ENCODE measurements at places on chromosomes 7 and 10.

DNA sequence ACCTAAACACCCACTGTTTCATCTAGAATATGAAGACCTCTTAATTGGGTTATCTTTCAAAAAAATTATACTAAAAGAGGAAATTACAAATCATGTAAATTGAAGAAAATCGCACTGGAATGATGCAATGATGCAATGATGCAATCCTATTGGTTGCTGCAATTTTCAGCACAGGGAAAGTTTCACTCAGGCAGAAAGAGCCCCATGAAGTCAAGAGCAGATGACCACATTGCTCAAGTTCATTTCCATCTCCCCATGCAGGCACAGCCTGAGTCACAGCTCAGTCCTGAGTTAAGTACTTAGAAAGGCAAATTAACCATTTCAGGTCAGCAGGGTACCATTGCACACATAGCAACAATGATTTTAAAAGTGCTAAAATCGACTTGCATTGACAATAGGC, 180.3 kb upstream of the MYO3A start:
- no peak for DNase-seq

DNA sequence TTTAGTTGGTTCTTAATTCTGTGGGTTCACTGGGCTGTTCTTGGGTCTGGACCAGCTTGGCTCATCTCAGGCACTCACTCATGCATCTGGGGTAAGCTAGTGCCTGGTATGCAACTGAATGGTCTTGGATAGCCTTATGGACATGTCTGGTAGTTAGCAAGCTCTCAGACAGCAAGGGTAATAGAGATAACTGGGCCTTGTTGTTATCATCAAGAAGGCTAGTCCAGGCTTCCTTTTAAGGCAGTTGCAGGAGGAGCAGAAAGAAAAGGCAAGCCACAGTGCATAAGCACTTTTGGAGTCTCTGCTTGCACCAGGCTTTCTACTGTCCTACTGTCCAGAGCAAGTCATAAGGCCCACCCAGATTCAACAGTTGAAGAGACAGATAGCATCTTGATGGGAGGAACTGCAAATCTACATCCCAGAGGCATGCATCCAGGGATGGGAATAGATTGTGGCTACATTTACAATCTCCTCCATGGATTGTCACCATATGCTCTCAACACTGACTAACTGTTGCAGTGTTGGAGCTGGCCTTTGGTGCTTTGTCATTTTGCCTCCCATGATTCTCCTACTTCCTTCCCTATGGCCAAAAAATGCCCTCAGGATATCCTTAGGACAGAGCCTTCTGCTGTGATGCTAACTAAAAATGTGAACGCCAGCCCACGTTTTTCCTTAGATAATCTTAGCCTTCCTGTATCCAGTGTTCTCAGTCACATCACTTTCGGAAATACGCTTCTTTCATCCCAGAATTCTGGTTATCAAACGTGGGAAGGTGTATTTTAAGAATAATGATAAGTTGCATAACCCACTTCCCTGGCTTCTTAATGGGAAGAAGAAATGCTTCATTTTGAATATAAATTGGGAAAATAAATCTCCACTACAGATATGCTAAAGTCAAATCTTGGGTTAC, 3.6 kb downstream of the GIMAP4 start:
- DNase-seq = no peak

GRCh38 chr10:86127274-86127819, 239.2 kb downstream of the GRID1 start:
- DNase-seq = no peak

- no peak for DNase-seq
Observed at GRCh38 chr7:12584930-12585329, 14.4 kb downstream of the SCIN start.

DNA sequence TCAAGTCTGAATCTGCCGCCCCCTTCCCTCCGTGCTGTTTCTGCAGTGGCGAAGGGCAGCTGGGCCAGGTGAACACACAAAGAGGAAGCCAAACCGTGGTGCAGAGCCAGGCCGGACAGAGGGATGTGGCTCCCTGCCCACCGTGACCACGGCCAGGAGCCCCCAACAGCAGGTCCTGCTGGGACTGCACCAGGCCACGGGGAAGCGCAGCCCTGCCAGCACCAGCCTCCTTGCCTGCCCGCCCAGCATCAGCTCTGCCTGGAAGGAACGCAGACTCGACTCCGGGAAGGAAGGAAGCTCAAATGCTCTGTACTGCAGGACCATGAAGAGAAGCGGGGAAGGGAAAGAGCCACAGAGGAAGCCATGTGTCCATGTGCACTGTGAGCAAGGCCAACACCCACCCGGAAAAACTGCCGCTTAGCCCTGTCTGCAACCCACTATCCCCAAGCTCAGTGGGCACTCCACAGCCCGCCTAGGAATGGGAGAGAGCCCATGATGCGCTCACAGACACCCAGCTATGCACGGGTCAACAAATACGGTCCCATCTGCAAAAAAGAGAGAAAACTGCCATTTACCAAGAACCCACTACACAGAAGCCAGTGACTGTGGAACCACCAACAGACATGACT, 19.0 kb downstream of the GPER1 start:
- DNase-seq = no peak

GRCh38 chr10:112283100-112283499, at the start of gene TECTB:
TECTB (plus strand) TSS chr10:112283400; CDS start chr10:112283735, 335 bp downstream.
- no peak for DNase-seq

GRCh38 chr7:26705567-26705966, 158.8 kb downstream of the SKAP2 start:
- no peak for DNase-seq

DNA sequence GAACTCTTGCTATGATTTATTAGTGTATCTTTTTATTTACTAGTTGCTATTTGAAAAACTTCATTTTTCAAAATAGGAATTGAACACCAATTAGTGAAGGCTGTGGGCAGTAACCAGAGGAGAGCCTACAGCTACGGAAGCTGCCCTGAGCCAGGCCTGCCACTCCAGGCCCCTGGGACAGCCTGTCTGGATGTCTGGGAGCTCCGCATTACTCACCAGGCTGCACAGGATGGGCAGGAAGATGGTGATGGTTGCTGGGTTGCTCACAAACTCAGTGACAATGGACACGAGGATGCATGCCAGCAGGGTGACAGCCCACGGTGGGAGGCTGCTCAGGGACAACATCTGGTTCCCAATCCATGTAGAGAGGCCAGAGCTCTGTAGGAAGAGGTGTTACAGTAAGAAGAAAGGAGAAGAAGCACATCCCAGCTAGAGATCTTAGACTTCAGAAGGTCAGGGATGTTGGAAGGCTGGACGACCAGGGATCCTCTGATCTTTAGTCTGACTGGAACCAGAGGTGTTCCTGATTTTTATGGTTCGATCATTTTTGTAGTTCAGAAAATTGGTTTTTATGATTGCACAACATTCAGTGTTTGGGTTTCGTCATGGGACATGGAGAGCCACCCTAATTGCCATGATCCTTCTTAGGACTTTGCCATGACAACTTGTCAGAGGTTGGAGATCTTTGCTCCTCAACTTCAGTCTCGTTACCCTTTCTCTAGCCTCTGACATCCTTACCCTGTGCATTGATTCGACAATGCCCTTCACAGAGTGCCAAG, 23.2 kb downstream of the STMP1 start:
- DNase-seq = no peak

DNA sequence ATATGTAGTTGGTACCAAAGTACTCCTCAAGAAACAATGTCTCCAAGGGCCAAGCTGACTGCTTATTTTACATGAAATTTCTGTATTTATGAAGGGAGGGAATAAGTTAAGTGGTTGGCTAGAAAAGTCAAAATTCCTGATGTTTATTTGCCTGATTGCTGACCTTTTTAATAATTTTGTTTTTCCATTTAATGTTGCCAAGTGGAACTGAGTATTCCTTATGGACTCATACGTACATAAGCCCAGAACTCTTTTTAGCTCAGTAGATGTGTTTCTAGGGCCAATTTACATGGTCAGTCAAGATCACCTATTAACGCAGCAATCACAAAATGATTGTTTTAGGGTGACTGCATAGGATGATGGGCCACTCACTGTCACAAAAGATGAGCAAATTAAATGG, 78.3 kb upstream of the FZD8 start:
- DNase-seq = no peak

DNA sequence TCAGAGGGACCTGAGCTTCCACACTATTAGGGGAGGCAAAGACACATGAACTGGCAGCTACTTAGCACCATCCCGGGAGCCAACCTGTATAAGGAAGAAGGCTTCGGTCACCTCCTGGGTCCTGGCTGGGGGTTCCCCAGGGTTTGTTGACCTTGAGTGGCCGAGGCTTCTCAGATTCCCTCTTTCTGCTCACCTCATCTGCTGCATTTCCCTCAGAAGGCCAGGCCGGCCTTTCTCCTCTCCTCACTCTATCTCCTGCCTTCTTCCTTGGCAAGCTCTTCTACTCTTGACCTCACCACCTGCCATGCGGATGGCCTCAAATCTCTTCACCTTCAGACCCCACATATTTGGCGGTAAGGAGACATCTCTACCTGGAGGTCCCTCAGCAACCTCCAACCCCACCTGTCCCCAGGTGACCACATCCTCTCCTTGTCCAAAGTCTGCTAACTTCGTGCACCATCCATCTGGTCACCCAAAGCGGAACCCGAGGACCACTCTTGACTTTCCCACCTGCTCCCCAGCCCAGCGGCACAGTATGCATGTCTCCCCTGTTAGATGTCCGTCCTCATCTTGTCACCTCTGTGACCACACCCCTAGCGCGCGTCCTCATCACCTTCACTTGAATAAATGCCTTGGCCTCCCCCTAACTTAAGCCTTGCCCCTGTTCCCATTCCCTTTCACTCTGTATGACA, 133.8 kb upstream of the UNC5B start:
- DNase-seq = no peak

DNA sequence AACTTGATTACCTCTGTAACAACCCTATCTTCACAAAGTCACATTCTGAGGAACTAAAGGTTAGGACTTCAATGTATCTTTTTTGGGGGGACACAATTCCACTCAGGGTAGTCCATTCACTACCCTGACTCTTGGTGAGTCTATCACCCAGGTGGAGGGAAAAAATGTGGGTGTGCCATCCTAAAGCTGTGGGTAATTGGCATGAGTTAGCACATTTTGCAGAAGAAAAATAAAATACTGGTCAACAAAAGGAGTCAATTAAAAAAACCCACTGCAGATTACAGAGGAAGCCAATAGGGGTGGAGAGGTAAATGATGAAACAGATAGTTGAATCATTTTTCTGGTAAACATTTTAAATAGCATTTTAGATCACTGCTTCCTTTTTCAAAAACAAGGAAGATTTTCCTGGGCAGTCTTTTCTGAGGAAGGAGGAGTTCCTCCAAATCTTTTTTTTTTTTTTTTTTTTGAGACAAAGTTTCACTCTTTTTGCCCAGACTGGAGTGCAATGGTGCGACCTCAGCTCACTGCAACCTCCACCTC, 5.1 kb upstream of the BLVRA start:
- DNase-seq = no peak

DNA sequence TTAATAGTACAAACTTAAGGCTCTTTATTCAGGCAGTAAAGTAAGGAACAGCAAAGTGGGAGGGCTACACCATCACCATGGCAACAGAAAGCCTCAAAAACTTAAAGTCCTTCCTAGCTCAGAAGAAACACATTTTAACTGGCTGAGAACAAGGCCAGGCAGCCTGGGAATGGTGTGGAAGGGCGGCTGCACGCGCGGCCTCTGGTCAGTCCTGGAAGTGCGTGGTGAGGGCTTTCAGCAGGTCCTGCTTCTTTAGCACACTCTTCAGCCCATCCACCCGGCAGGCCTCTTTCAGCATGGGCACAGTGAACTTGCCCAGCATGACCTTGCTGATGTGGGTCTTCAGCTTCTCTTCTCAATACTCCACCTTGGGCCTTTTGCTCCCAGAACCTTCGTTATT, 133.0 kb downstream of the CYP26A1 start:
- no peak for DNase-seq

GRCh38 chr10:117339578-117339977, 35.7 kb downstream of the PDZD8 start:
- no peak for DNase-seq

GRCh38 chr7:81833401-81833800, 63.6 kb upstream of the HGF start:
- no peak for DNase-seq

DNA sequence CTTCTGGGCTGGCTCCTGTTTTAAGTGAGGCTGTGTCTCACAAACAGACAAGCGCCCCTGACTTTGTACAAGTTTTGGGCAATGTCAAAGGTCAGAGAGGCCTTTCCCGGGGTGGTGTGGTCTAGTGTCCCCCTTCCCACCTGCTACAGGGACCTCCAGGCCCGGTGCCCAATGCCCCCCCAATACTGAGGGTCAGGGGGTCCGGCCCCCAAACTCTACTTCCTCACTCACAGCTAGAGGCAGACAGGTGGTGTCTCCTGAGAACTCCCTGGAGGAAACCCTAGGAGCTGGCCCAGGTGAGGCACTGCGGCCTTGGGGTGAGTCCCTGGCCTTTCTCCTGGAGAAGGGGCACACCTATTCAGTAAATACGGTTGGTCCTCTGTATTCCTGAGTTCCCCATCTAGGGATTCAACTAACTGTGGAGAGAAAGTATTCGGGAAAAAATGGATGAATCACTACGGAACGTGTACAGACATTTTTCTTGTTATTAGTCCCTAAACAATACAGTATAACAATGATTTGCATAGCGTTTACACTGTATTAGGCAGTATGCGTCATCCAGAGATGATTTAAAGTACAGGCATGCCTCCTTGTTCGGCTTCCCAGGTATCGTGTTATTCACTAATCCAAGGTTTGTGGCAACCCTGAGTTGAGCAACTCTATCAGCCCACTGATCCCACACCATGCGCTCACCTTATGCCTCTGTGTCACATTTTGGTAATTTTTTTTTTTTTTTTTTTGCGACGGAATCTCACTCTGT, 308.1 kb downstream of the WDR37 start:
- DNase-seq = no peak

- DNase-seq = no peak
Observed at GRCh38 chr7:3243680-3244079, 57.4 kb upstream of the SDK1 start.

DNA sequence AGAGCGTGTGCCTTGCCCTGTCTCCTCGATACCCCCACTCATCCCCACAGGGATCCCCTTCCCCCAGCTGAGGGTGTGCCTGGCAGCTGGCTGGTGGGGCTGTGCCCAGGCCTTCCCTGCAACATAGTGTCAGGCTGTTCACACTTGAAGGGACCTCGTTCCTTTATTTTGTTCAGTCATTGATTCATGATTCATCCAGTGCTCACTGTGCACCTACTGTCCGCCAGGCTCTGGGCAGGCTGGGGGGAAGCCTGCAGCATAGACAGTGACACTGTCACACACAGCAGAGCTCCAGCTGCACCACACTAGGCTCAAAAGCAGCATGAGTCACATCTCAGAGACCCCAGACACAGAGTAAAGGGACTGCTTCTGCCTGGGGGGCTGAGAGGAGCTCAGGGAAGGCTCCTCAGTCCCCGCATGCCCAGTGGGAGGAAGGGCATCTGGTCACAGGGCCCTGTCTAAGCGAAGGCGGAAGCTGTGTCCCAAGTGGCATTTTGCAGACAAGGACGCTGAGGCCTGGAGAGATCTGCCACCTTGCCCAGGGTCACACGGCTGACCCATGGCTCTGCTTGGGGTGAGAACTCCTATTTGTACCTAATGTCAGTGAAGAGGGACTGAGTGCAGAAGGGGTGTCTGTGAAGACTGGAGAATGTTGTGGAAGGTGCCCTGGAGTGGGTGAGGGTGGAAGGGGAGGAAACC, 27.9 kb downstream of the CDH23 start:
- no peak for DNase-seq

GRCh38 chr7:109641445-109641844, 1071.8 kb downstream of the DNAJB9 start:
- no peak for DNase-seq

- no peak for DNase-seq
Observed at GRCh38 chr7:28121496-28121895, 59.1 kb downstream of the JAZF1 start.

Measured in activated CD8-positive, alpha-beta memory T cell treated with anti-CD3 and anti-CD28 coated beads for 4 hours (primary cell).